A549 treated with AZD2906 at 1 μM for 4 hours (cell line): ENCODE measurements at places on chromosomes 5 and 9. TPM values are rescaled to one million over a fixed set of nuclear protein-coding genes. Genes with fewer than 3 reads are reported as not detected.

CENPP gene
- 5.1 to 7.4 TPM (median 6.8 TPM) in 5 replicates for total RNA-seq

FABP6 gene
- total RNA-seq: 0.48 to 1.2 TPM (median 1.00 TPM) in 5 replicates

NCBP1 gene
- total RNA-seq: 22.5 to 25.9 TPM (median 25.2 TPM) in 5 replicates

IDNK gene
- total RNA-seq: 6.2 to 8.1 TPM (median 6.6 TPM) in 5 replicates

GRIN1 gene
- total RNA-seq: 0.11 to 0.91 TPM (median 0.63 TPM) in 5 replicates

DNLZ gene
- total RNA-seq: 22.3 to 40.6 TPM (median 37.1 TPM) in 5 replicates

SELENOP gene
- 0.15 to 0.58 TPM (median 0.37 TPM) in 5 replicates for total RNA-seq

SPATA31E1 gene
- 0.01 TPM in 1 of 5 replicates, not detected in the others for total RNA-seq

MVB12B gene
- total RNA-seq: 5.7 to 7.2 TPM (median 7.1 TPM) in 5 replicates

DAB2 gene
- 6.2 to 9.0 TPM (median 7.6 TPM) in 5 replicates for total RNA-seq

MAP1B gene
- 30.7 to 55.9 TPM (median 35.1 TPM) in 5 replicates for total RNA-seq

SHC3 gene
- 0.22 to 0.40 TPM (median 0.28 TPM) in 5 replicates for total RNA-seq

GABRB2 gene
- total RNA-seq: not detected in 5 replicates

TAF11L4 gene
- total RNA-seq: not detected in 5 replicates

RNF208 gene
- 0.91 to 2.8 TPM (median 2.1 TPM) in 5 replicates for total RNA-seq

AUH gene
- total RNA-seq: 9.0 to 10.1 TPM (median 9.9 TPM) in 5 replicates

ANKRD18B gene
- total RNA-seq: 3.7 to 5.8 TPM (median 4.8 TPM) in 5 replicates

IL17B gene
- 0.09 to 0.17 TPM in 2 of 5 replicates, not detected in the others for total RNA-seq

SLC46A2 gene
- 0.02 TPM in 1 of 5 replicates, not detected in the others for total RNA-seq

LCN1 gene
- total RNA-seq: 0.17 to 0.26 TPM (median 0.20 TPM) in 3 of 5 replicates, not detected in the others

N4BP3 gene
- 0.77 to 1.1 TPM (median 1.0 TPM) in 5 replicates for total RNA-seq

ACER2 gene
- 2.6 to 3.2 TPM (median 2.9 TPM) in 5 replicates for total RNA-seq

CCDC192 gene
- not detected in 5 replicates for total RNA-seq

GMCL2 gene
- not detected in 5 replicates for total RNA-seq

ZNF366 gene
- not detected in 5 replicates for total RNA-seq

PTPRD gene
- total RNA-seq: 0.13 to 0.49 TPM (median 0.26 TPM) in 5 replicates

IL4 gene
- not detected in 5 replicates for total RNA-seq

IQGAP2 gene
- total RNA-seq: 1.5 to 2.4 TPM (median 2.0 TPM) in 5 replicates

IL13 gene
- total RNA-seq: 0.08 to 0.10 TPM in 2 of 5 replicates, not detected in the others

ZNF608 gene
- total RNA-seq: 0.81 to 1.4 TPM (median 0.88 TPM) in 5 replicates

LCN2 gene
- total RNA-seq: 3.3 to 6.9 TPM (median 3.6 TPM) in 5 replicates

TJP2 gene
- total RNA-seq: 4.0 to 5.2 TPM (median 4.4 TPM) in 5 replicates

SH3TC2 gene
- 0.39 to 0.92 TPM (median 0.56 TPM) in 5 replicates for total RNA-seq

F2R gene
- 40.6 to 60.8 TPM (median 54.5 TPM) in 5 replicates for total RNA-seq

SHB gene
- total RNA-seq: 28.0 to 44.4 TPM (median 40.8 TPM) in 5 replicates

DBH gene
- total RNA-seq: not detected in 5 replicates

CNTNAP3 gene
- total RNA-seq: 8.0 to 10.7 TPM (median 8.8 TPM) in 5 replicates

DMRT2 gene
- 0.03 to 0.10 TPM (median 0.08 TPM) in 3 of 5 replicates, not detected in the others for total RNA-seq

SERINC5 gene
- total RNA-seq: 4.6 to 7.2 TPM (median 5.5 TPM) in 5 replicates

C5orf52 gene
- total RNA-seq: not detected in 5 replicates

IL9 gene
- total RNA-seq: not detected in 5 replicates

UBLCP1 gene
- 32.0 to 39.6 TPM (median 33.9 TPM) in 5 replicates for total RNA-seq

TMEM215 gene
- 0.02 to 0.03 TPM in 2 of 5 replicates, not detected in the others for total RNA-seq

PCDHGA2 gene
- total RNA-seq: 0.40 to 0.74 TPM (median 0.53 TPM) in 5 replicates

ST6GALNAC4 gene
- 14.2 to 16.2 TPM (median 15.7 TPM) in 5 replicates for total RNA-seq

IFNA21 gene
- total RNA-seq: not detected in 5 replicates

CATSPER3 gene
- total RNA-seq: 0.15 to 0.49 TPM (median 0.39 TPM) in 5 replicates

RAB3C gene
- total RNA-seq: not detected in 5 replicates

SPINK7 gene
- not detected in 5 replicates for total RNA-seq
